ENCODE measurements at places on chromosomes 12 and 14.

DNA sequence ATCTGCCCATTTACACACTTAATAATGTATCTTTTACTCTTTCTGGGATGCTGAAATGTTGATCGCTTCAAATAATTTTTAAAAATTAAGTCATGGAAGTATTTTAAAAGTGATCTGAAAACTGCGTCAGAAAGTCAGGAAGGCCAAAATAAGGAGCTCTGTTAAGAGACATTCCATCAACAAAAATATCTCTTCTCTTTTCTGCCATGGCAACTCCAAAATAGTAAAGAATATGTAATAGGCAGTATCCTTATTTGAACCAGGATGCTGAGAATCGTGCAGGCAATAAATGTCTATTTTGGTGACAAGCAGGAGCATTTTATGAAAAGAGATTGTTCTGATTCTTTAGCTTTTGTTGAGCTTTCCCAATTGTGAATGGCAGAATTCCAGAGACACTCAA lies 81.8 kb upstream of the PPP1R12A start:
- no peak for DNase-seq

- DNase-seq, result no peak
Measured at GRCh38 chr14:37591311-37591940, 3.6 kb downstream of the FOXA1 start.

DNA sequence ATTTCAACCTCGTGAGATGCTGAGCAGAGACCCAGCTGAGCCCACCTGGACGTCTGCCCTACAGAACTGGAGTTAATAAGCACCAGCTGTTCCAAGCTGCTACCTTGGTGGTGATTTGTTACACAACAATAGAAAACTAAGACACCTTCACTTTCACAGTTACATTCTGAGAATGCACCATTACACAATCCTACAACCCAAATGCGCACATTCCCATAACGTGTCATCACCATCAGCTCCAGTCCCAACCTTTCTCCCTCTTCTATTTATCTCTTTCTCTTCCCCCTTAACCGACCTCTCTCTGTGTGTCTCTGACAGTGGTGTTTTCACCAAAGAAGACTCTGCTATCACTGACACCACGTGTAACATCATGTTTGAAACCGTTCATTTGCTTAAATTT lies 91.9 kb downstream of the TMEM132D start:
- DNase-seq, result no peak

- DNase-seq, result peak; percentile 10
Measured at GRCh38 chr12:4215229-4216186, 58.1 kb upstream of the CCND2 start.

GRCh38 chr14:42778984-42779383 lies 1172.3 kb downstream of the LRFN5 start:
- no peak for DNase-seq

- no peak for DNase-seq
Measured at GRCh38 chr12:14879222-14879933, 6.3 kb downstream of the MGP start.

GRCh38 chr14:90607141-90607540 lies 209.1 kb downstream of the TTC7B start:
- no peak for DNase-seq

DNA sequence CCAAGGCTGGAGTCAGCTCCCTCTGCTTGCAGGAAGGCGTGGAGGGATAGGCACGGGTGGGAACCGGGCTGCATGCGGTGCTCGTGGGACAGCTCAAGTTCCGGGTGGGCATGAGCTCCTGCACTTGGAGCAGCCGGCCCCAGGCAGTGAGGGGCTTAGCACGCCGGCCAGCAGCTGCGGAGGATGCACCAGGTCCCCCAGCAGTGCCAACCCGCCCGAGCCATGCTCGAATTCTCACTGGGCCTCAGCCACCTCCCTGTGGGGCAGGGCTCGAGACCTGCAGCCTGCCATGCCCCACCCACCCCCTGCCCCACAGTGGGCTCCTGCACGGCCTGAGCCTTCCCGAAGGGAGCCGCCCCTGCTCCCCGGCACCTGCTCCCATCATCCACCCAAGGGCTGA lies 1501.8 kb downstream of the AACS start:
- no peak for DNase-seq

DNA sequence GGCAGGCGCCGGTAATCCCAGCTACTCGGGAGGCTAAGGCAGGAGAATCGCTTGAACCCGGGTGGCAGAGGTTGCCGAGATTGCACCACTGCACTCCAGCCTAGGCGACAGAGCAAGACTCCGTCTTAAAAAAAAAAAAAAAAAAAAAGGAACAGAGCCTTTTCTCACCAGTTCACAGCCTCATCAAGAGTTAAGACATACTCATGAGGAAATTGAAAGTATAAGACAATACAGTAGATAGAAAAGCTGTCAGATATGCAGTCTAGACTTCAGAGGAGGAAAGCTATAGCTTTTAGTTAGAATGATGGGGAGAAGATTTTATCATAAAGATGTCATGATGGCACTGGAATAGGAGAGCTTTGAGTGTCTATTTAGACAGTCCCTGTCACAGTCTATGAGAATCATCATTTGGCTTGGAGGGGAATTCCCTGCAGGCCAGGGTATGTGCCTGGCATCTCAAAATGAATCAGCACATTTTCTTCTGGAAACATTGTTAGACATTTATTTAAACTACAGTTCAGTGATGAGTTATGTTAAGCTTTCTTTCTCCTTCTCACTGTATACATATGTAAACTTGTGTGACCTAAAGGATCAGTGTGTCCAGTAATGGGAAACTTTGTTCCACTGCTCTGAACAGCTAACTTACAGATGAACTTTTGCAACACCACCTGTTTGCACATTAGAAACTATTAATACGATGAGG lies 2.9 kb upstream of the RAB35 start:
- no peak for DNase-seq

- DNase-seq, result no peak
Measured at GRCh38 chr14:92397150-92397952, 74.4 kb downstream of the SLC24A4 start.

DNA sequence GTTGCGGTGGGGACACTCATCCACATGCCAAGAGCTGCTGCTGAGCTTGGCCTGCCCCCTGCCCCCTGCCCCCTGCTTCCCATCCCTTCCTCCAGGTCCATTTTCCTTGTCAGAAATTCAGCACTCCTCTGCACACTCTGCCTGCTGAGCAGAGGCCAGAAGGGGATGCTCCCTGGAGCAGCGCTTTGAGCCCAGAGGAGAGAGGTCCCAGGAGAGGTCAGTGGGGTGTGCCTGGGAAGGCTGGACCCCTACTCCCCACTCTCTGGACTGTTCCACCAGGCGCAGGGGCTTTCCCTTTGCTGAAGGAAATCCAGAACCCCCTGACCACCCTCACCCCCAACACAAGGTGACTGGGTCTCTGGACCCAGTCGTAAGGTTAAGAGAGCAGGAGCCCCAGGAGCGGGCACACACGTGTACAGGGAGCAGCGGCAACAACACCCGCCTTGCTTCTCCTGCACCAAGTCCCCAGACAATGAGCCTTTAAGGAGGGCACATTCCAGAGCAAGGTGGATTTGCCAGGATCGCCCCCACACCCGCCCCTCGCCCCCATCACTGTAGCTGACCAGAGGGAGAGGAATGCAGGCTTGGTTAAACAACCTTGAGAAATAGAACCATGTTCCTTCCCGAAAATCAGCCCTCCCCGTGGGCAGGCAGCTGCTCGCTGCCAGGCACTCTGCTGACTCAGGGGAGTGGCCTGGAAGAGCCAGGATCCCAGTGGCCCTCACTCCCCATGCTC lies 30.7 kb downstream of the ISCA2 start:
- DNase-seq, result no peak

DNA sequence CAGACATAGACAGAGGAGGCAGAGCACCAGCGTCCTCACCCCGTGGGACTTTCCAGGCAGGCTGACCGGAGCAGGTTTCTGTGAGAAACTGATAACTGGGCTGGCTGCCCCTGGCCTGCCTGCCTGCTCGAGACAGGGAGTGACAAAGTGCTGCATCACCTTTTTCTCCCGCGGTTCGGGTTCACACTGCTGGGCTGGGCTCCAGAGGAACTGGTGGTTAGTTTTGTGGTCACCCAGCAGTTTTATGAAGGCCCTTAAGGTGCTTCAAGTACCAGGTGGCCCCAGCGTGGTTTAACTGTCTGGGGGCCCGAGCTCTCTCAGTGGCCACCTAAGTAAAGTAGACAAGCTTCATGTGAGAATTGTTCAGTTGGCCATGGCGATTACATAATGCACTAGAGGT lies 1073.6 kb downstream of the BCL11B start:
- DNase-seq, result no peak

- DNase-seq, result no peak
Measured at GRCh38 chr14:51294951-51295525, 55.0 kb downstream of the TMX1 start.

- no peak for DNase-seq
Measured at GRCh38 chr12:80293759-80294158, 150.3 kb upstream of the PTPRQ start.

GRCh38 chr14:73744874-73745529 lies 30.8 kb upstream of the PNMA1 start:
- DNase-seq, result no peak

DNA sequence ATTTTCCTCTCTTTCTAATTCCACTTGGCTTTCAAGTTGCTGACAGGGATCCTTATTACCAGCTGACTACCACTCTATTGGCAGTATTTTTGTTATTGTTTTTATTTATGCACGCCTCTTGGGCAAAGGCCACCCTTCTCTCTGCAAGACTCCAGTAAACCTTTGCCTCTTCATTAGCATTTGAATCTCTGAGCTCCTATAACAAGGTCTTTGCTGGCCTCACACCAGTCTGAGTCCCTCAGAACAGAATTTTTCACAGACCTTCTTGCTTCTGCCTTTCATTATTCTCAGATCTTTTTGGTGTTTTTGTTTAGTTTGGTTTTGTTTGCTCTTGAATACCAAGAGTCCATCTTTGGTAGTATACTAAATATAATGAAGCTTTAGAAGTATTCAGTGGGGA lies 145.9 kb downstream of the PDZRN4 start:
- no peak for DNase-seq

- DNase-seq, result no peak
Measured at GRCh38 chr14:69357544-69358200, 40.4 kb downstream of the ERH start.

- DNase-seq, result no peak
Measured at GRCh38 chr12:115374480-115375185, 690.7 kb upstream of the TBX3 start.

- no peak for DNase-seq
Measured at GRCh38 chr14:100889641-100890040, 13.9 kb downstream of the RTL1 start.

GRCh38 chr14:87175175-87175574 lies 817.8 kb downstream of the GALC start:
- DNase-seq, result no peak

DNA sequence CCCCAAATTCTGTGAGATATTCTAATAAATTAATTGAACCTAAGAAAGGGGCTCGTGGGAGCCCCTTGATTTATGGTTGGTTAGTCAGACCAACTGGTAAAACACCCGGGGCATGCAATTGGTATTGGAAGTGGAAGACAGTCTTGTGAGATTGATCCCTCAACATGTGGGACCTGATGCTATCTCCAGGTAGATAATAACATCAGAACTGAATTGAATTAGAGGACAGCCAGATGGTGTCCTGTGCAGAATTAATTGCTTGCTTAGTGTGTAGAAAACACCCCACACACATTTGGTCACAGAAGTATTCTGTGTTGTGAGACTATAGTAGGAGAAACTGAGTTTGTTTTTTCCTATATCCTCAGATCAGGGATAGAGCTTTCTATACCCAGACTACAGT lies 22.0 kb downstream of the PYROXD1 start:
- no peak for DNase-seq

DNA sequence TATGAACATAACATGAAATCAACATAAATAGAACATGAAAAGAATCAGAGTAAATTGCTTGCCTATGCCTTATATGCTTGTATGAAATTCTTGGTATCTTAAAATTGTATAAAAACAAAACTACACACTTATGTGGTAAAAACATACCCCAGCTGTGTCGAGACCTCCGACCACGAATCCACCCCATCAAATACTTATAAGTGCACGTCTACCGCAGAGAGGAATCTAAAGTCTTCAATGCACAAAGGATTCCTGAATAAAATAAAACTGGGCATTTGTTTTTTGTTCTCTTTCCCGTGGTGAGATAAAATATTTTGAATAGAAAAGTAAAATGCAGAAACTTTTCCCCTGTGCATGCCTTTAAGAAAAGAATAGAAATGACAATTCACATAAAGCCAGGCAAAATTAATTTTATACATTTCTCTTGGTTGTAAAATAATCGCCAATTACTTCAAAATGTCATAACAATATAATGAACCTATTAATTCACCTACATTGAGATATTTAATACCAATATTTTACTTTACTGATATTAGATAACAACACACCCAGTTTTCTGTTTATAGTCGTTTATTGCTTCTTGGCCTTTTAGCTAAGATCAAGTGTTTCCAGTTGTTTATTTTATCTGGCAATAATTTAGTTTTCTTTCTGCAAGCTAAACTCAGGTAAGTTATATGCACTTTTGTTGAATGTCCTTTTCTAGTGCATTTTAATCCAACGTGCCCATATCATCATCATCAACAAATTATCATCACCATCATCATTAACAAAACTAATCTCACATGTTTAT lies 1.0 kb downstream of the KLRK1 start:
- DNase-seq, result no peak

DNA sequence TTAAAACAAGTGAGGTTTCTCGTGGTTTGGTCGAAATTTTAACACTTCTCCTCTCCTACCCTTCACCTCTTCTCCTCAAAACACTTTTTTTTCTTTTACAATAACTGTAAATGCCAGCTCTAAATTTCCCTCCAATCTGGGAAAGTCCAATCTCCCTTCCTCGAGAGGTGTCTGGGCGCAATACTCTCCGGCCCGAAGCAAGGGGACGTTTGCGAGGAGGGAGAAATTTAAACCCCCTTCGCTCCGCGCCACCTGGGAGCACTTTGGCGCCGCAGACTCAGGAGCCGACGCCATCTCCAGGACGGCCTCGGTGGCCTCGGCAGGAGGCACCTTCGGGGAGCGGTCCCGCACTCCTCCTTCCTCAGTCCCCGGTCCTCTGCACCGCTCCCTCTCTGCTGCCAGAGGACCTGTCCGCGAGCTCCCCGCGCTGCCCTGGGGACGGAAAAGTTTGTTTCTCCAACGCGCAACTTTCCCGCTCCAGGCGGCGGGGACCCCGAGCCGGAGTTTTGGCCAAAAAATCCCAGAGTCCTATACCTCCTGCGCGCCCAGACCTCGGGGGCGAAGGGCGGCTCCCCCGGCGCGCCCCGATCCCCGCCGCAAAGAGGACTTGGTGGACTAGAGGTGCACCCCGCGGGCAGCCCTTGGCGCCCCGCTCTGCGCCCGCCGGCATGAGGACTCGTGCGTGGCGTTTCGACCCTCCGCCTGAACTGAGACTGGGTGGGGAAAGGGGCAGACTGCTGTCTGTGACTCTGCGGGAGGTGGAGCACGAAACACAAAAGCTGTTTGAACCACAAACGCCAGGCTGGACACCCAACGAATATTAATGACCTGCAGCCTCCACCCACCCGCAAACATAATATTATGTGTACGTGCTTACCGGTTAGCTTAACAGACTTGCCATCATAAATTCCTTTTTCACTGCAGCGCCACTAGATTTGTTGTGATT lies 95.2 kb upstream of the HMGA2 start:
- DNase-seq, result no peak
